A549 treated with ZK216348 at 1 μM for 4 hours (cell line): ENCODE measurements at places on chromosomes 13 and 19. TPM values are rescaled to one million over a fixed set of nuclear protein-coding genes. Genes with fewer than 3 reads are reported as not detected.

The CGB2 gene
- total RNA-seq = 0.41 to 0.94 TPM in 2 of 5 replicates, not detected in the others

The CAPS gene
- 0.27 to 2.1 TPM (median 1.2 TPM) in 5 replicates for total RNA-seq

The HIF3A gene
- total RNA-seq = not detected in 5 replicates

The ZNF536 gene
- total RNA-seq = not detected in 5 replicates

The ATP12A gene
- total RNA-seq = 0.06 TPM in 1 of 5 replicates, not detected in the others

The METTL21C gene
- not detected in 5 replicates for total RNA-seq

The ZNF534 gene
- total RNA-seq = not detected in 5 replicates

The ETV2 gene
- total RNA-seq = 1.1 to 3.1 TPM (median 2.7 TPM) in 5 replicates

The ZNF440 gene
- total RNA-seq = 0.06 to 0.13 TPM in 2 of 5 replicates, not detected in the others

The PEX11G gene
- 1.6 to 2.7 TPM (median 2.1 TPM) in 5 replicates for total RNA-seq

The OR7C1 gene
- not detected in 5 replicates for total RNA-seq

The PDX1 gene
- total RNA-seq = 0.05 to 0.09 TPM in 2 of 5 replicates, not detected in the others

The ZNF154 gene
- total RNA-seq = not detected in 5 replicates

The CEACAM4 gene
- not detected in 5 replicates for total RNA-seq

The ZNF135 gene
- not detected in 5 replicates for total RNA-seq

The KIR2DL3 gene
- total RNA-seq = not detected in 5 replicates

The RPL36 gene
- 676 to 817 TPM (median 781 TPM) in 5 replicates for total RNA-seq

The ZNF880 gene
- 0.16 to 1.8 TPM (median 0.70 TPM) in 5 replicates for total RNA-seq

The CRX gene
- total RNA-seq = not detected in 5 replicates

The TM9SF2 gene
- 38.2 to 63.3 TPM (median 58.8 TPM) in 5 replicates for total RNA-seq

The ZNF229 gene
- total RNA-seq = 2.1 to 4.7 TPM (median 3.0 TPM) in 5 replicates

The ZIK1 gene
- total RNA-seq = not detected in 5 replicates

The GDF15 gene
- 15.2 to 41.1 TPM (median 30.8 TPM) in 5 replicates for total RNA-seq

The BABAM1 gene
- total RNA-seq = 58.2 to 67.7 TPM (median 62.6 TPM) in 5 replicates

The ZNF584 gene
- 17.6 to 20.4 TPM (median 18.2 TPM) in 5 replicates for total RNA-seq

The FLT3 gene
- total RNA-seq = not detected in 5 replicates

The ZNF835 gene
- not detected in 5 replicates for total RNA-seq

The ZNF844 gene
- not detected in 5 replicates for total RNA-seq

The GRIN2D gene
- total RNA-seq = 4.4 to 12.0 TPM (median 10.2 TPM) in 5 replicates

The CPB2 gene
- 0.08 to 0.15 TPM in 2 of 5 replicates, not detected in the others for total RNA-seq

The POSTN gene
- 0.15 TPM in 1 of 5 replicates, not detected in the others for total RNA-seq

The CASP14 gene
- not detected in 5 replicates for total RNA-seq

The KCNN4 gene
- total RNA-seq = 37.9 to 63.2 TPM (median 55.9 TPM) in 5 replicates

The PRRG2 gene
- 0.39 to 1.1 TPM (median 0.94 TPM) in 5 replicates for total RNA-seq

The MYADM gene
- 191 to 352 TPM (median 290 TPM) in 5 replicates for total RNA-seq

The APOC4 gene
- total RNA-seq = not detected in 5 replicates

The CNMD gene
- not detected in 5 replicates for total RNA-seq

The ZNF285 gene
- 2.1 to 2.7 TPM (median 2.4 TPM) in 5 replicates for total RNA-seq

The PGLYRP1 gene
- not detected in 5 replicates for total RNA-seq

The EVI5L gene
- 1.0 to 2.1 TPM (median 2.0 TPM) in 5 replicates for total RNA-seq

The PLPPR3 gene
- total RNA-seq = 1.2 to 7.0 TPM (median 5.6 TPM) in 5 replicates

The IL4I1 gene
- total RNA-seq = 0.19 to 0.88 TPM (median 0.64 TPM) in 5 replicates
